Regular cardiac myocyte (primary cell): ENCODE measurements at places on chromosomes 1 and 21. TPM values are rescaled to one million over a fixed set of nuclear protein-coding genes. Genes with fewer than 3 reads are reported as not detected.

YOD1 gene
- total RNA-seq, result 7.3 and 7.9 TPM in 2 replicates

DMBX1 gene
- total RNA-seq, result not detected in 2 replicates

DONSON gene
- 15.2 and 24.2 TPM in 2 replicates for total RNA-seq

PTGER3 gene
- 0.77 and 1.1 TPM in 2 replicates for total RNA-seq

TSHB gene
- total RNA-seq, result not detected in 2 replicates

LMX1A gene
- total RNA-seq, result not detected in 2 replicates

SLC5A9 gene
- total RNA-seq, result not detected in 2 replicates

C1orf232 gene
- not detected in 2 replicates for total RNA-seq

MTMR11 gene
- 3.8 and 6.5 TPM in 2 replicates for total RNA-seq

NDUFS2 gene
- total RNA-seq, result 147 and 216 TPM in 2 replicates

PLA2G4A gene
- total RNA-seq, result 36.4 and 49.9 TPM in 2 replicates

ELF3 gene
- total RNA-seq, result 0.77 and 2.5 TPM in 2 replicates

F5 gene
- under 0.01 TPM in 1 of 2 replicates, not detected in the other for total RNA-seq

CLDN14 gene
- total RNA-seq, result 0.85 TPM in 1 of 2 replicates, not detected in the other

TRIM67 gene
- under 0.01 TPM in 1 of 2 replicates, not detected in the other for total RNA-seq

CYP2J2 gene
- not detected in 2 replicates for total RNA-seq

GFI1 gene
- under 0.01 and 1.2 TPM in 2 replicates for total RNA-seq

MEGF6 gene
- 9.4 and 38.9 TPM in 2 replicates for total RNA-seq

MIXL1 gene
- total RNA-seq, result not detected in 2 replicates

KRTAP21-2 gene
- not detected in 2 replicates for total RNA-seq

AMIGO1 gene
- 0.58 and 1.7 TPM in 2 replicates for total RNA-seq

SLC44A3 gene
- 0.38 and 2.5 TPM in 2 replicates for total RNA-seq

VANGL2 gene
- total RNA-seq, result 0.28 and 0.38 TPM in 2 replicates

INKA2 gene
- total RNA-seq, result 30.2 and 30.7 TPM in 2 replicates

GPR25 gene
- not detected in 2 replicates for total RNA-seq

SDC3 gene
- total RNA-seq, result 6.9 and 10.1 TPM in 2 replicates

CD52 gene
- not detected in 2 replicates for total RNA-seq

KRTAP7-1 gene
- not detected in 2 replicates for total RNA-seq

RAB25 gene
- total RNA-seq, result not detected in 2 replicates

ADAM30 gene
- total RNA-seq, result not detected in 2 replicates

TSPAN1 gene
- total RNA-seq, result 0.56 and 0.58 TPM in 2 replicates

S100A5 gene
- total RNA-seq, result not detected in 2 replicates

TMIGD3 gene
- not detected in 2 replicates for total RNA-seq

APCS gene
- total RNA-seq, result not detected in 2 replicates

KRTAP12-2 gene
- total RNA-seq, result not detected in 2 replicates

TRPM2 gene
- 0.28 TPM in 1 of 2 replicates, not detected in the other for total RNA-seq

TMOD4 gene
- total RNA-seq, result 0.19 TPM in 1 of 2 replicates, not detected in the other

SLC45A3 gene
- 3.6 and 3.7 TPM in 2 replicates for total RNA-seq

PDC gene
- 0.38 TPM in 1 of 2 replicates, not detected in the other for total RNA-seq

SH3BGR gene
- 3.3 and 6.8 TPM in 2 replicates for total RNA-seq

ADGRB2 gene
- 2.1 and 8.2 TPM in 2 replicates for total RNA-seq

RHBG gene
- total RNA-seq, result not detected in 2 replicates
